Calu3 (cell line): ENCODE measurements at places on chromosomes 3 and 15. TPM values are rescaled to one million over a fixed set of nuclear protein-coding genes. Genes with fewer than 3 reads are reported as not detected.

GRCh38 chr3:37519661-37520060, 342.0 kb upstream of the CTDSPL start:
- no peak overlapping the region for H3K4me3 ChIP-seq
- H3K27me3 ChIP-seq = peaks cover 85% of the 10 kb centered on the region
- no peak for DNase-seq

DNA sequence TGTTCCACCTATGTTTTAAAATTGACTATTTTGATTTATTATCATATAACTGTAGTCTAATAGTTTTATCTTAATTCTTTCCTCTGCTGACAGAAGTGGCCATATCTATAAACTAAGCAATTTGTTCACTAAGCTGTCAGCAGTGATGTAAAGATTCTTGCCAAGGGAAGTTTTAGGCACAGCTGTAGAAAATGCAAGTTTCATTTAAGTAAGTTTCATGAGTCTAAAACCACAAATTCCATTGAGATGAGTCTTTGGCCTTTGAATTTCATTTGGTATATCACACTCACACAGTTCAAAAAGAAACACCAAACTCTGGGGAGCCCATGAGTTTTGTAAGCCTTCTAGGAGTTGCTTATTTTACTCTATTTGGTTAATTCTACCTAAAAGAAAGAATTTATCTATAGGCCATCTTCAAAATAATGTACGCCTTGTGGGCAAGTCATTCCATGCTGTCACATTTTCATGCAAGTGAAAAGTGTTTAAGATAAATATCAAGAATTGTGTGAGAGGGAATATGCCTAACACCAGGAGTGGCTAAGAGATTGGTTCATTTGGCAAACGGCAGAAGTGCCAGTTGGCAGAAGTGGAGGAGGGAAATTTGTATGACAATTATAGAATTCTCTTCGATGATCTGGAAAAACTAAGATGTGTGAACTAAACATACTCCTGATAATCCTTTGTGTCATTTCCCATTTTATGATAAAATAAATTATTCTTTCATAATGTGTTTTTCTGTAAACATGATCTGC, 292.9 kb downstream of the ZIC4 start:
- H3K27ac ChIP-seq = no peak overlapping the region
- no peaks in the 10 kb centered on the region for H3K36me3 ChIP-seq
- no peak for DNase-seq
- H3K4me3 ChIP-seq = no peak overlapping the region
- no peaks in the 10 kb centered on the region for H3K4me1 ChIP-seq

DNA sequence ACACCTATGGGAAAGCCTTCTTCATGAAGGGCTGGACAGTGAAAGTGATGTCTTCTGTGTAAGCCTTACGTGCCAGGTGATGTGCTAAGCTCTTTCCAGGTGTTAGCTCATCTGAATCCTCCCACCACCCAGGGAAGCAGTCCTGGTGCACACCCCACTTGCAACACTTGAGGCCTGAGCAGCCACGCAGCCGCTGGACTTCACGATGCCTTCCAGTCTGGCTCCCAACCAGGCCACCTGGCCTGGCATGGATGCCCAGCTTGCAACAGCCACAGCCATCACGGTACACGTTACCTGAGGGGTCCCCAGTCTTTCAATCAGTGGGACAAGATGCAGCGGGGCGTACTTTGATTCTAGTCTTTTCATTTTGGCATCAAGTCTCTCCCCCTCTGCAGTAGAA, 35.8 kb downstream of the NIPA2 start:
- no peaks in the 10 kb centered on the region for H3K4me1 ChIP-seq
- H3K27me3 ChIP-seq = no peaks in the 10 kb centered on the region
- no peak overlapping the region for H3K4me3 ChIP-seq

Gene ZKSCAN7
- 0.39 and 0.59 TPM in 2 replicates for total RNA-seq

Gene CNTN3
- total RNA-seq = not detected in 2 replicates

DNA sequence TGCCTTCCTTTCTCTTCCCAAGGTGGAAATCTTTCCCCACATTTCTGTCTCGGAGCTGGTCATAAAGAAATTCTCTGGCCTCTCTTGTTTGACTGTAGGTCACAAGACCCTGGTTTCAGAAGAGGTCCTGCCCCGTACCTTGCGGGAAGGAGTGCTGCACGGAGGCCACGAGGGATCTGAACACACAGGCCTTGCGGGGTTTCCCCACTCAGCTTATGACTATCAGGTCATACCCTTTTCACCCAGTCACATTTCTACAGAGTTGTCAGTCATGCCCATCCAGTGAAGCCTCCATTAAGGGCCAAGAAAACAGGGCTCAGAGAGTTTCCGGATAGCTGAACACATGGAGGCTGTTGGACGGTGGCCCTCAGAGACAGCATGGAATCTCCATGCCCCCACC, 54.7 kb upstream of the ATP13A3 start:
- H3K27me3 ChIP-seq = no peaks in the 10 kb centered on the region
- H3K27ac ChIP-seq = no peak overlapping the region
- peaks cover 27% of the 10 kb centered on the region for H3K4me1 ChIP-seq

GRCh38 chr3:72329354-72329753, 518.9 kb downstream of the SHQ1 start:
- DNase-seq = no peak
- peaks cover 58% of the 10 kb centered on the region for H3K27me3 ChIP-seq

DNA sequence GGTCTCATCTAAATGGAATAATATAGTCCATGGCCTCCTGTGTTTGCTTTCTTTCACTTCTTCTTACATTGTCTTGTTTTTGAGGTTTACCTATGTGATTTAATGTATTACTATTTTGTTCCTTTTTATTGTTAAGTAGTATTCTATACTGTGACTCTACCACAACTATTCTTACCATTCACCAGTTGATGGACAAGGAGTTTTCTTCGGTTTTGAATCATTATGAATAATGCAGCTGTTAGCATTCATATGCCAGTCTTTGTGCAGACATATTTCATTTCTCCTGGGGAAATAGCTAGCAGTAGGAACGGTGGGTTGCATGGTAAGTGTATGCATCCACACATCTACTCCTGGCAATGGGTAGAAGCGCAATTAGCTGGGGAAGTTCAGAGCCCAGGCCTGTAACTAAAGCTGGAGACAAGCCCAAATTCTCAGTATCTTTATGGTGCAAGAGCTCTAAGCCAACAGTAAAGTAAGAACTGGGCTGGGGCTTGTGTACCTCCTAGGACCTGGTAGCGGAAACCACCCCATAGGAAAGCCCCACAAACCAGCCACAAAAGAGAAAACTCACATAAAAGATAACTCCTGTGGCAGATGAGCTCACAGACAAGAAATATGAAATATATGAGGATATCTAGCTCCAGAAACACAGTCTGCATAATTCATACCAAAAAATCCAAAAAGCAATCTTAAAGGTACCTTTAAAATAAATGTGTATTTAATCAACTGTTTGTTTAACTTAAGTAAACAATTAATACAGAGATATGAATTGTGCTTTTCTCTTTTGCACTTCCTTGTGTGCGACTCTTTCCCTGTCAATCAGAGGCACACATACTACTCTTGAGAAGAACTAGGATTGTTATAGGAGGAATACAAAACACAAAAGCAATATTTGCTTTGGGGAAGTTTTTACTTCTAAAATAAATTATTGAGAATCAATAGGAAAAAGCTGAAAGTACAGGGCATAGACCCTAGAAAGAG, 2.7 kb upstream of the CSTA start:
- no peaks in the 10 kb centered on the region for H3K27me3 ChIP-seq
- no peak overlapping the region for H3K4me3 ChIP-seq
- DNase-seq = no peak
- no peak overlapping the region for H3K27ac ChIP-seq

Gene CHRM5
- not detected in 2 replicates for total RNA-seq

Gene ATP13A5
- 0.66 TPM in 1 of 2 replicates, not detected in the other for total RNA-seq

Gene CRYGS
- 7.2 and 9.5 TPM in 2 replicates for total RNA-seq

DNA sequence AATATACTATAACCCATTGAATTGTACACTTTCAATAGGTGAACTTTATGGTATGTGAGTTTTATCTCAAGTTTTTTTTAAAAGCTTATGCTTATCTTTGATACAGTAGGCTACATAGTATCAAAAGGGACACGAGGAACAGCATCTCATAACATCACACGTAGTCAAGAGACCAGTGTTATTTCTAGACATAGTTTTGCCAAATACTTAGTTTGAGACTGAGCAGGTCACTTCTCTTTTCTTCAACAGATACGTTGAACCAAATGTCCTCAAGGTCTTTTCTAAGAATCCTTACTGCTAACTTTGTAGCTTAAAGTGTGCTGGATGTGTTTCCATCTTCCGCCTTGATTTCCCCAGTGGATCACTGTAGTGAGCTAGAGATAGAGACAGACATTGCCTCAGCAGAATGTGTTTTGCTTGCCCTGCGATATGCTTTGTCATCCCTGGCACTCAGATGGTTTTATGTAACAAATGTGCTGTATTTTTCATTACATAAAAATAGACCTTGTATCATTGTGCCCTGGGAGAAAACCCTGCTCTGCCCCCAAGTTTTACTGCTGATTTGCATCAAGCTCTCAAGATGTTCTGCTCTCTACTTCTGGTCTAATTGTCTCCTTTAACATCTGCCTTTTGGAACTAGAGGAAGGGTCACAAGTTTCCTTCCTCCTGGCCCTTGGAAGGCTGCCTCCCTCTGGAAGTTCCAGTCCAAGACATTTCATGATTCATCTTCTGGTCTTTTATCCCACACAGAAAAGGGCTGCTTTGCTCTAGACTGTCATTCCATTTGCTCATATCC, 426.4 kb upstream of the RGMA start:
- DNase-seq = no peak
- peaks cover 26% of the 10 kb centered on the region for H3K27me3 ChIP-seq
- no peaks in the 10 kb centered on the region for H3K36me3 ChIP-seq
- no peak overlapping the region for H3K27ac ChIP-seq
- no peak overlapping the region for H3K4me3 ChIP-seq

Gene CADM2
- total RNA-seq = 0.71 and 1.3 TPM in 2 replicates

DNA sequence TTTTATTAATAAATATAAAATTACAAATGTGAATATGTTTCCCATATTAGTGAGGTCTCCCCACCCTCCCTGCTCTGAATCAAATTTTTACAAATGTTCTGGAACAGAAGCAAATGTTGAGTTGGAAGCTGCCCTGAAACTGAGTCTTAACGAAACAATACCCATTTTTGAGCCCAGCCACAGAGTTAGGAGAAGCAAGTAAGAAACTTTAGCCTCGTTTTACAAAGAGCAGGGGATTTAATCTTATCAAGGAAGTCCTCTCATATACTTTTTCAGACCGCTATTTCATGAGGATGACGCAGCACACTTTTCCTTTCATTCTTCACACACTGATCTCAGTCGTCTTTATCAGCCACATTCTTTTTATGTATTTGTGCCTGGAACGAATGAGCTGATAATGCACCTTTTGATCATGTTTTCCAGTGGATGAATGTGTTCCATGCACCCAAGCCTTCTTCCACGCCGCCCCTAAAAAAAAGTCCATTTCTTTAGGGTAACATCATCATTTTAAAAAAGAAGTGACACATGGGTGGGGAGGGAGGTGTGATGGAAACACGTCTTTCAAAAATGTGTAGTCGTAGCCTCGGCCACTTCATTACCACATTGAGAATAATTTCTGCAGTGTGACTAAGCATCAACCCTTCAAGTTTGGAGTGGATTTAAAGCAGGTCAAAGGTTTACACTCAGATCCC, 48.1 kb downstream of the SETMAR start:
- DNase-seq = no peak
- H3K4me1 ChIP-seq = peaks cover 10% of the 10 kb centered on the region
- H3K27me3 ChIP-seq = no peaks in the 10 kb centered on the region
- no peak overlapping the region for H3K4me3 ChIP-seq
- H3K27ac ChIP-seq = no peak overlapping the region
- no peaks in the 10 kb centered on the region for H3K36me3 ChIP-seq

Gene CTXN2
- total RNA-seq = not detected in 2 replicates

Gene TJP1
- 37.4 and 44.3 TPM in 2 replicates for total RNA-seq

DNA sequence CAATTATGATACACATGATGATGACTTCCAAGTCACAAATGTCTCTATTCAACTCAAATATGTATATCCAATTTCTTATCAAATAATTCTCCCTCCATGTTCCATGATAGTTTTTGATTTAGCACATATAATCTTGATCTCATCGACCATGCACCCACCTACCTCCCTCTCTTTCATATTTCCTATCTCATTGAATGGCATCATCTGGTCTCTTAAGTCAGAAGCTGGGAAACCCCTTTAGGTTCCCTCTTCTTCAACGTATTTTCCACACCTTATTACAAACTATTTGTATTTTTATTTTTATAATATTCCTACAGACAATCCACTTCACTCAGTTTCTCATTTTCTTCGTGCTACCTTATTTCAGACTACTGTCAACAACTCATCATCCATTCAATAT, 56.9 kb upstream of the DPH6 start:
- no peak overlapping the region for H3K4me3 ChIP-seq
- no peak for DNase-seq
- H3K27me3 ChIP-seq = no peaks in the 10 kb centered on the region
- H3K36me3 ChIP-seq = no peaks in the 10 kb centered on the region
- no peak overlapping the region for H3K27ac ChIP-seq
- no peaks in the 10 kb centered on the region for H3K4me1 ChIP-seq

DNA sequence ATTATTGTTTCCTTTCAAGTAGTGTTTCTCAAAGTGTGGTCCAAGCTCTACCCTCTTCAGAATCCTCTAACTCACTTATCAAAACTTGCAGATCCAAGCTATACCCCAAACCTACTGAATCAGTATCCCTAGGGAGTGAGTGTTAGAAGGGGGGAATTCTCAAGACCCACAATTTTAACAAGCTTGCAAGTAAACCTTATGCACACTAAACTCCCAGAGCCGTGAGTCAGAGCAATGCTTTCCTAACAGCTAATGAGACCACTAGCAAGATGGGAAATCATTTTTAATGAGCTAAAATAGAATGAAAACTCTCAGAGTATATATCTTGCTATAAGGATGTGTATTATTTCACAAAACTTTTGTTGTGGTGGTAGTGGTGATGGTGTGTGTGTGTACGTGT, 41.1 kb upstream of the SRGAP3 start:
- no peak overlapping the region for H3K27ac ChIP-seq
- no peaks in the 10 kb centered on the region for H3K4me1 ChIP-seq
- no peak overlapping the region for H3K4me3 ChIP-seq

DNA sequence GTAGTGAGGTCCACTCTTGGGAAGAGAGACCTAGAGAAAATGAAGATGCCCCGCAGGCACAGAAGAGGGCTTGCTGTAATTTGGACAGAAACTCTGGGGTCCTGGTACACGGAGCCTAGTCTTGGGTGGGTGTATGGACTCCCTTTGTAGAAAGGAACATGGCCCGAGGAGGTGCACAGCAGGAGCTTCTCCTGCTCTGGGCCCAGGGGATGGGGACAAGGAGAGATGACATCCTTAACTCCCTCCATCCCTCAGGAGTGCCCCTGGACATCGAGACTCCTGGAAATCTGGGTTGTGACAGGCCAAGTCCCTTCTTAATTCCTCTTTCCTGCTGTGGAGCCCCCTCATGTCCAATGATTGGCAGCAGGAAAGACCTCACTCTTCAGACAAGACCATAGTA, 29.9 kb upstream of the ABHD2 start:
- H3K36me3 ChIP-seq = peaks cover 20% of the 10 kb centered on the region
- H3K4me1 ChIP-seq = peaks cover 55% of the 10 kb centered on the region
- H3K27me3 ChIP-seq = no peaks in the 10 kb centered on the region
- DNase-seq = no peak
- H3K4me3 ChIP-seq = no peak overlapping the region

DNA sequence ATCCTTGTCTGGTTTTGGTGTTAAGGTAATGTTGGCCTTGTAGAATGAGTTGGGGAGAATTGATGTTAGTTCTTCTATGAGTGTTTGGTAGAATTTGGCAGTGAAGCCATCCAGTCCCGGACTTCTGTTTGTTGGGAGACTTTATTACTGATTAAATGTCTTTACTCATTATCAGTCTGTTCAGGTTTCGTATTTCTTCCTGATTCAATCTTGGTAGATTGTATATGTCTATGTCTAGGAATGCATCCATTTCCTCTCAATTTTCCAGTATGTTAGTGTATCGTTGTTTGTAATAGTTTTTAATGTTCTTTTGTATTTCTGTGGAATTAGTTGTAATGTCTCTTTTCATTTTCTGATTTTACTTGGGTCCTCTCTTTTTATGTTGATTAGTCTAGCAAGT, 39.4 kb downstream of the NCK1 start:
- peaks cover 55% of the 10 kb centered on the region for H3K4me1 ChIP-seq
- H3K27ac ChIP-seq = peak overlapping the region; percentile 75
- H3K4me3 ChIP-seq = peak overlapping the region; percentile 6
- no peaks in the 10 kb centered on the region for H3K27me3 ChIP-seq
